NCI-H146 (cell line): ENCODE measurements at places on chromosomes 5 and 9.

GRCh38 chr9:105127863-105128220 is 116.6 kb upstream of the SLC44A1 start:
- DNase-seq: no peak

- DNase-seq: no peak
These were observed 67.6 kb downstream of the ARHGEF28 start for GRCh38 chr5:73693573-73694061.

DNA sequence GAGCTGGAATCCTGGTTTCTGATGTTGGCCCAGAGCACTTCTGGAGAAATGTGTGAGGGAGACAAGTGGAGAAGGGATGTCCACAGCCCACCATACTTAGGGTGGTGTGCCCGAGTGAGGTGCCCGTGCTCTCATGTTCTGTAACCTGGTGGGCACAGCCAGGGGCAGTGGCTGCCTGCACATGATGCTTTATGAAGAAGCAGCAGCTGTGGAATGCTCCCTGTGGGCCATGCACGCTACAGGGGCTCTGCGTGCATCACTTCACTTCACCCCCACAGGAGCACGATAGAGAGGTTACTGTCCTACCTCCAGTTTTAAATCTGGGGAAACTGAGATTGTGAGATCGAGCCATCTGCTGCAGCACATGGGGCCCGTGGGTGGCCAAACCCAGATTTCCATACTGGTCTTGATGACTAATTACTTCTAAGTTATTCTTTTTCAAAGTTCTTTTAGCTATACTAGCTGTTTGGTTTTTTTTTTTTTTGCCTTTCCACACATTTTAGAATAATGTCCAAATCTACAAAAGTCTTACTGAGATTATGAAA is 441.6 kb downstream of the GADD45G start:
- no peak for DNase-seq

- DNase-seq: no peak
These were observed 21.9 kb downstream of the HTR4 start for GRCh38 chr5:148632255-148633066.

DNA sequence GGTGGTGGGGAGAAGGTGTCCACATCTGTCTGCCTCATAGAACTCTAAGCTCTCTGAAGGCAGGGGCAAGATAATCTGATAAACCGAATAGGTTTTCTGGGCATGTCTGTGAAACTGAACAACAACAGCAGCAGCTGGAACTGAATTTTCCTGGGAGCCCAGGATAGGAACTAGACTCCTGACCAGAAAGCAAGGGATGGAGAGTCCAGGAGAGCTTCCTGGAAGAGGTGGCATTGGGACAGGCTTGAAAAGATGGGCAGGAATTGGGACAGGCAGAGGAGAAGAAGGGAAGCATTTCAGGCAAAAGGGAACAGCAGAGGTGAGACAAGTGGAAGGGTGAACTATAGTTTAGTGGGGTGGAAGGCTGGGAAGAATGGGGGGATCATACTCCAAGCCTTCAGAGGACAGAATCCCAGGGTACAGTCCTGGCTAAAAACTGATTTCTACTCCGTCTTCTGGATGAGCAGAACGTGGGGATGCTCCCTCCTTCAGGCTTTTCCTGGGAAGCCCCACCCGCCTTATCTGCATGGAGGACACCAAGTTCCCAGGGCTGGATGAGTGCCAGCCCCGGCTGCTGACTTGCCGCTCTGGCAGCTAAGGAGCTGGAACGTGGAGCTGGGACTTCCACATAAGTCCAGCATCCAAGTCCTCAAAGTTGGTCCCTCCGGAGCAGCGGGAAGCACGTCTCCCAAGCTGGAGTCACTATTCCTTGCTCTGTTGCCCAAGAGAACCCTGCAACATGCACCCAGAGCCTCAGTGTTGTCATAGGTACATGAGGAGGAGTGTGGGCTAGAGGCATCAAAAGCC is 13.9 kb upstream of the KIF12 start:
- DNase-seq: no peak

DNA sequence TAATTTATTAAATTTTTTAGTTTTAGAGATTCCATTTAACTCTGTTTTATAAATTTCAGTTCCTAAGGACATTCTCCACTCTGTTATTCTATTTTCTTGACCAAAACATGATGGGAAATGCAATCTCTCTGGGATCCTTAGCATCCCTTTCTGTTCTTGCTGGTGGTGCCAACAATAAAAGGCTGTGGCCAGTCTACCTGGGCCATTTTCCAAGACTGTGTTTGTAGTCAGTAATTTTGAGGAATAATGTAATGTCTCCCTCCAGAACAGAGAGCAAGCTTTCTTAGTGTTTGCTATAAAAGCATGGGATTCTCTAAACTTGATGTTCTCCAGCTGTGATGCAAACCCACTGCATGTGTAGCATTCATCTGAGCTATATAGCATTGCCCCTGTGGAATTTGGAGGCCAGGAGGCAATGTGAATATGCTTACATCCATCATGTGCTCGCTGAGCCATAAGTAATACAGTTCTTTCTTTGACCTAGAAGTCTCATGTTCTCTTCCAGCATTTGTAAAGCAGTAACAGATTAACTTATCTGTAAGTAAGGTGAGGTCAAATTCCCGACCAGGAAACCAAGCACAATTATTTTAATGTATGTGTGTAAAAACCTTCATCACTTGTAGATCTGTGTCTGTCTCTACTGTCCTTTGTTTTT is 211.5 kb upstream of the TAS2R1 start:
- DNase-seq: no peak

GRCh38 chr5:136676685-136677084 is 311.3 kb upstream of the TRPC7 start:
- DNase-seq: no peak

DNA sequence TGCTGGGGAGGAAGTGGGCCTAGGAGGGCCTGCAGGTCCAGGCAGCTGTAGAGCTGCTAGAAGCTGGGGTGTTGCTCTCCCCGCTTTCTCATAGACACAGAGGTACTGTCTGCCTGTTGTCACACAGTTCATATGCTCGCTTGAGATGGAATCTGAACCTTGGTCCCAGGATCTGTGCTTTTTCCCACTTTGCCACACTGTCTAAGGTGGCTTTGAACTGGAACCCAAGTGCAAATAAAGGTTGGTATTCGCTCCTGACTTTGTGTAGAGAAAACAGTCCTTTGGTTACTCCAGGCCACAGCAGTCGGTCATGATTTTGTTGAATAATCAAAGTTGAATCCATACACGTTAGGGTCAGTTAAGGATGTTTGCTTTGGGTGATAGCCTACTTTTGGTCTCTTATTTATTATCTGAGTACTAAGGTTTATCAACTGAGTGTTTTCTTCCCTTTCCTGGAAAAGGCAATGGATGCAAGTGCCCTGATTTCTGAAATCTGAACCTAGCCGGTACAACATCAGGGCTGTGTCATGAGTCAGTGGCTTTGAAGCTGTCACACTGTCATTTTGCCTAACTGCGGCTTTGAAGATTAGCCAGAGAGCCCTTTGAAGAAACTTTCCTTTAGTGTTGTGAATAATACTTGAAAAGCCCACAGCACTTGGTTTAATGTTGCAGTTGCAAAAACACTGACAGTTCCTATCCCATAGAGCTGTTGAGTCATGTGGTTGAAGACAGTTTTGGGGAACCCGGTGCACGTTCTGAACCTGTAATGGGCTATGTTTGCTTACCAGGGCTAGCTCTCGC is 41.3 kb downstream of the HABP4 start:
- no peak for DNase-seq

- DNase-seq: no peak
These were observed 598 bp upstream of the TMED7 start for GRCh38 chr5:115626445-115626823.

DNA sequence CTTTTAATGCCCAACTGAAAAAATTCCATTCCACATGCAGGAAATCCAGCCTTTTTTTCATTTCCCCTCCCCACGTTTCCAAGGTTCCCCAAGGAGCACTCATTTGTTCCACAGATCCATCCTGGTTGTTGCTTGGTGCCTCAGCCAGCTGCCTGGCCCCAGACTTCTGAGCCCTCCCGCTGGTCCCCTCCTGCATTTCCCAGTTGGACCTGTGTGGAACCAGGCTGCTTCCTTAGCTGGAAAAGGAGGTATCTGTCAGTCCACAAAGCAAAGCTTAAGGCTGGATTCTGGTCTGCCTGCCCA is 44.8 kb downstream of the ANGPTL2 start:
- DNase-seq: no peak

GRCh38 chr5:97737608-97738007 is 554.6 kb upstream of the RIOK2 start:
- DNase-seq: no peak
